Muscle of leg (tissue), 16 donors: ENCODE measurements at places on chromosomes 7 and 10. TPM values are rescaled to one million over a fixed set of nuclear protein-coding genes. Genes with fewer than 3 reads are reported as not detected.
A peak's percentile ranks its signal among the peaks of the same experiment; 100 is the strongest.

ADO gene
- polyA plus RNA-seq = 19.5 TPM

- peak; percentile 25 for DNase-seq
- peak overlapping the region; percentile 52 for H3K4me3 ChIP-seq
- no peak overlapping the region for H3K27ac ChIP-seq
- peaks cover 4% of the 10 kb centered on the region for H3K4me1 ChIP-seq
- H3K27me3 ChIP-seq = peaks cover 14% of the 10 kb centered on the region
Measured at GRCh38 chr10:70053841-70054288, 1.2 kb downstream of the MACROH2A2 start.

DNA sequence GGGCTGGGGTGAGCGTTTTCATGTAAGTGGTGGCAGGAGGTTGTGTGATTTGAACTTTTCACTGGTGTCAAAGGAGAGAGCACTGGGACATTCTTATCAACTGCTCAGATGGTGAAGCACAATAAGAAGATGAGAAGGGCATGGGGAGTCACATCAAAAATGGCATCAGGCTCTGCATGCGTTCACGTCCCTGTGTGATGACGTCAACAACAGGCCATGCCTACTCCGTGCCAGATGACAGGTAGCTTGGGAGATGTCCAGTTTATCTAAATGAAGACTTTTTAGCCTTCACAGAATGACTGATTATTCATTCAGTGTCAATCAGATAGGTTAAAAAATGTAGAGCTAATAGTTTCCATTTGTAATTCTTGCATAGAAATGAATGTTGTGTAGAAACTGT lies 264.3 kb upstream of the POM121L12 start:
- H3K4me1 ChIP-seq = no peaks in the 10 kb centered on the region
- H3K36me3 ChIP-seq = no peaks in the 10 kb centered on the region
- no peak overlapping the region for H3K4me3 ChIP-seq
- no peaks in the 10 kb centered on the region for H3K27me3 ChIP-seq

DNA sequence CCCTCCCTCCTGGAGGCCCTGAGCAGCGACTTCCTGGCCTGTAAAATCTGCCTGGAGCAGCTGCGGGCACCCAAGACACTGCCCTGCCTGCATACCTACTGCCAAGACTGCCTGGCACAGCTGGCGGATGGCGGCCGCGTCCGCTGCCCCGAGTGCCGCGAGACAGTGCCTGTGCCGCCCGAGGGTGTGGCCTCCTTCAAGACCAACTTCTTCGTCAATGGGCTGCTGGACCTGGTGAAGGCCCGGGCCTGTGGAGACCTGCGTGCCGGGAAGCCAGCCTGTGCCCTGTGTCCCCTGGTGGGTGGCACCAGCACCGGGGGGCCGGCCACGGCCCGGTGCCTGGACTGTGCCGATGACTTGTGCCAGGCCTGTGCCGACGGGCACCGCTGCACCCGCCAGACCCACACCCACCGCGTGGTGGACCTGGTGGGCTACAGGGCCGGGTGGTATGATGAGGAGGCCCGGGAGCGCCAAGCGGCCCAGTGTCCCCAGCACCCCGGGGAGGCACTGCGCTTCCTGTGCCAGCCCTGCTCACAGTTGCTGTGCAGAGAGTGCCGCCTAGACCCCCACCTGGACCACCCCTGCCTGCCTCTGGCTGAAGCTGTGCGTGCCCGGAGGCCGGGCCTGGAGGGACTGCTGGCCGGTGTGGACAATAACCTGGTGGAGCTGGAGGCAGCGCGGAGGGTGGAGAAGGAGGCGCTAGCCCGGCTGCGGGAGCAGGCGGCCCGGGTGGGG lies 2.2 kb downstream of the TRIM56 start:
- H3K27me3 ChIP-seq = no peaks in the 10 kb centered on the region
- no peak overlapping the region for H3K4me3 ChIP-seq
- DNase-seq = no peak
- H3K27ac ChIP-seq = no peak overlapping the region

GRCh38 chr7:8590225-8590624 lies 156.8 kb downstream of the NXPH1 start:
- no peaks in the 10 kb centered on the region for H3K36me3 ChIP-seq
- no peak overlapping the region for H3K4me3 ChIP-seq
- no peaks in the 10 kb centered on the region for H3K27me3 ChIP-seq
- no peak for DNase-seq
- no peak overlapping the region for H3K27ac ChIP-seq
- peaks cover 2% of the 10 kb centered on the region for H3K4me1 ChIP-seq
